ENCODE measurements at places on chromosomes 6 and 20.

DNA sequence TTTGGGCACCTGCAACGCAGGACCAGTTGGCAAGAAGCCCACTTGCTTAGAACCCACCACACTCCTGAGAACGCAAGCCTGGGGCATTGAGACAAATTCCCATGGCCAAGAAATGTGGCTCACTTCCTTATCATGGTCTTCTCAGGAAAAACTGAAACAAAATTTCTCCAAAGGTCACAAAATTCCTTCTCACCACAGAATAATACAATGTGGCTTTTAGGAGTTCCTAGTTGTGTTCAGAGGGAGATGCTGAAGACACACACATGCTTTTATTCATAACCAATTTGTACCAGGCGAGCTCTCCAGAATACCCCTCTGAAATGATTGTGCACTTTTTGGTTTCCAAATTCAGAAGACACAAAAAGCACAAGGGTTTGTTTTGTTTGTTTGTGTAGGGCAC is 31.6 kb downstream of the ADTRP start:
- no peak for DNase-seq

DNA sequence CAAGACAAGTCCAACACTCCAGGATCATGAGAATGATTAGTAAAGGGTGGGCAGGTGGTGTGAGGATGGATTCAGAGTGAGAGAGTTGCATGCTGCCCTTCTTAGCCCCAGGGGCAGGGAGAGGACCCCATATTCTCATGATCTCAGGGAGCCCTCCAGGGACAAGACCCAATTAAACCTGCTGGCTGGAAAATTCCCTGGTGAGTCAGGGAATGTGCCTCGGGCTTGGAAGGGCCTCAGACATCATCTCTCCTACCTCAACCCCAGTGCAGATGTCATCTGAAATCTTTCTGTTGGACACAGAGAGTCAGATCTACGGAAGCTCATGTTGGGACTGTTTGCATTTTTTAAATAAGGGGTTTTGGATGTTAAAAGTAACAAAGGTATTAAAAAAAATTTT is 9.2 kb upstream of the SIRPD start:
- DNase-seq = no peak

GRCh38 chr20:44597930-44598329 is 15.6 kb downstream of the PKIG start:
- no peak for DNase-seq

DNA sequence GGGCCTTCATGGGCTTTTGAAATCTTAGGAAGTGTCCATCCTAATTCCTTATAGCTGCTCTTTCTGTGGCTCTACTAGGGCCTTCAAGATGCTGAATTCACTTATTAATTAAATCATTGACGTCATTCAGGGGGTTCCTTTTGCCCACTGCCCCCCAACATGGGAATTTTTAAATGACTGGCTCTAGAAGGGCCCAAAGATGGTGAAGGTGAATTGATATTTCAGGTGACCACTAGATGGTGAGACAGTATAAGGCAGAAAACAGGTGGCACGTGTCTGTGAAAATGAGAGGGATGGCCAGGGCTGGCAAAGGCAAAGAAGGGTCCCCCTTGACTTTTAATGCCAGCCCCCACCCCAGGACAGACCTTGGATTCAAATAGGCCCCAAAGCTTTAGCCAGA is 11.8 kb downstream of the GNAS start:
- no peak for DNase-seq

- DNase-seq = no peak
These were observed 93.7 kb downstream of the PLG start for GRCh38 chr6:160795721-160796120.

DNA sequence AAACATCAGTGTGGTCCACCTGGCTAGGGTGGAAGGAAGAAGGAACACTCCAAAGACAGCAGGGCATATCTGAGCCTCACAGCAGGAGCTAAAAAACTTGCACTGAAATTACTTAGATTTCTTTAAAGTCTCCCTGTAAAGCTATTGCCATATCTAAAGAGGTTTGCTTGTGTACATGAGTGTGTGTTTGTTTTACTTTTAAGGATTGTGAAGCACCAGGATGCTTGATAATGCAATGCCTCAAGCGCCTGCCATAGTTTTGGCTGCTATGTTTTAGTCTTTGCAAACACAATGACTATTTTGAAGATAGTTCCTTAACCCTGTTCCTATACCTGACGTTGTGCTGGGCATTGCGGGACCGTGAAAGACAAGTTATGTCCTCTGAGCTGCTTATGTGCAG is 65.0 kb downstream of the ID4 start:
- no peak for DNase-seq

DNA sequence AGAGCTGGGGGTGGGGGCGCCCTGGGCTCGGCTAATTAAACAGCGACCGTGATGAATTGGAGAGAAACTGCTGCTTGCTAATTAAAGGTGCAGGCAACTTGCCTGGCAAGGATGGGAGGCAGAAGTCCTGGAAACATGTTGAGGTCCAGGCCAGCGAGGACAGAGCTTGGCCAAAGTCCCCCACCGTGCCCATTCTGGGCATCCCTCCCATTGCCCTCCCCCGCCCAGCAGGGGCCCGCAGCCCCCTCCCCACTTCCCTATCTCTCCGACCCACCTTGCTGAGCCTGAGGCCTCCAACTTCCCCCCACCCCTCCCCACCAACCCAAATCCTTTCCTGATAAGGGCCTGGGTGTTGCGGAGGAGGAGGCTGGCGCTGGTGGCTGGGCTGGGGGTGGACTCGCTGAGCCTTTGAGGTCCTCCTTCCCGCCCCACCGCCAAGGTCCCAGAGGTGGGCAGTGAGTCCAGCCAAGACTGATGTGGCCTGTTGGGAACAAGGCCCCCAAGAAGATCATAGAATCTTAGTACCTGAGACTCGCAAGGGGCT is 23.3 kb downstream of the C20orf203 start:
- DNase-seq = no peak

GRCh38 chr6:31210123-31210522 is 39.6 kb upstream of the POU5F1 start:
- no peak for DNase-seq

GRCh38 chr6:10416516-10416862 is 1.6 kb upstream of the TFAP2A start:
- no peak for DNase-seq

DNA sequence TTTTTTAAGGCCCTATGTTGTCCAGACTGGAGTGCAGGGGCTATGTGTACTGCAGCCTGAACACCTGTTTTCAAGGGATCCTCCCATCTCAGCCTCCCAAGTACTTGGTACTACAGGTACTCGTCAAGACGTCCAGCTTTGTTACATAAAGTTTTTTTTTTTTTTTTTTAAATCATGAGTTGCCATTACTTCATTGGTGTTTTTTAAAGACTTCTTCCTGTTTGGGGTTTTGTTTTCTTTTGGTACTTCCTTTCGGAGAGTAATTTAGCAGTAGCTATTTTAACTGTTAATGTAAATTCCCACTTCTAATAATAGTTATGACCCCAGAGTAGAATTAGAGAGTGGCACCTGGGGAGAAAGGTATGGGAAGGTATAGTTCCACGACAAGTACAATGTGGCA is 10.5 kb downstream of the ZNFX1 start:
- DNase-seq = no peak

DNA sequence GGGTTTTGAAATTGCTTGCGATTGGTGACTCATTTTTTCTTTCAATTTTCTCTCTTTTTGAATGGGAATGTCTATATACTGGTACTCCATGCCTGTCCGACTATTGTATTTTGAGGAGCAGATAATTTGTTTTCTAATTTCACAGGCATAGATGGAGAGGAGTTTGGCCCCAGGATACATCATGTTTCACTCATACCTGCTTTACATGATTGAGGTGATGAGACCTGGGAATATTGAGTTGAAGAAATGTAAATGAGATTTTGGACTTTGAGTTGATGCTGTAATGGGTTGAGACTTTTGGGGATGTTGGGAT is 253.1 kb upstream of the RAB32 start:
- no peak for DNase-seq

DNA sequence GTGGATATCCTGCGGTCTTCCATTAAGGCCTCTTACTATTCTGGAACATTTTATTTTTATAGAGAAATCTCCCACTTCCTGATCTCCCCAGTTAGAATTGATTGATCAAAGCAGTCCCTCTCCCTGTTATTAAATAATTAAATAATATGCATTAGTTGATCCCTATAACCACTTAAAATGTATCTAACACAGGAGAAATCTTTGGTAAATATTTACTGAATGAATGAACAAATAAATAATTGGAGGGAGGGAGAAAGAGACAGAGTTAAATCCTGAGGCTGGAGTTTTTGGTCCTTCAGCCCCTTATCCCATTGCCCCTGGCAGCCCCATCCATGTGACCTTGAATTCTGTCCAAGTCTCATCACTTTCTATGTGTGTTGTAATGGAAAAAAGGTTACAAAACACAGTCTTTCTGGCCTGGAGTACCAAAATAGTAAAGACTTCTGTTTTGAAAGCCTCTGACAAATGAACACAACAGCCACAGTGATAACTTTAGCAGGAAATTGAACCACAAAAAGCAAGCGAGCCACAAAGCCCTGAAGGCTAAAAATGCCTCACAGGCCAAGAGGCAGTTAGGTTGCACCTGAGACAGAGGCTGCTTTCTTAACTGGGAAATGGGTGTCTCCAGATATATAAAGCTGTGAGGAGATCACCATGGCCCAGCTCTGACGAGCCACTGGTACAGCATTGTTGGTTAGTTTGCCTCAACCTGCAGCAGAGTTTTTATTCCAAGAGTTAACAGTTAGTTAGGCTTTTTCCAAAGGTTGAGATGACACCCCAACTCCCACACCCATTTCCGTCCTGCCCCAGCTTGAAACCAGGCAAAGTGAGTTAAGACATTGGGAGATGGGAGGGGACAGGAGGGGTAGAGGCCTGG is 11.3 kb downstream of the NT5E start:
- peak; percentile 75 for DNase-seq

DNA sequence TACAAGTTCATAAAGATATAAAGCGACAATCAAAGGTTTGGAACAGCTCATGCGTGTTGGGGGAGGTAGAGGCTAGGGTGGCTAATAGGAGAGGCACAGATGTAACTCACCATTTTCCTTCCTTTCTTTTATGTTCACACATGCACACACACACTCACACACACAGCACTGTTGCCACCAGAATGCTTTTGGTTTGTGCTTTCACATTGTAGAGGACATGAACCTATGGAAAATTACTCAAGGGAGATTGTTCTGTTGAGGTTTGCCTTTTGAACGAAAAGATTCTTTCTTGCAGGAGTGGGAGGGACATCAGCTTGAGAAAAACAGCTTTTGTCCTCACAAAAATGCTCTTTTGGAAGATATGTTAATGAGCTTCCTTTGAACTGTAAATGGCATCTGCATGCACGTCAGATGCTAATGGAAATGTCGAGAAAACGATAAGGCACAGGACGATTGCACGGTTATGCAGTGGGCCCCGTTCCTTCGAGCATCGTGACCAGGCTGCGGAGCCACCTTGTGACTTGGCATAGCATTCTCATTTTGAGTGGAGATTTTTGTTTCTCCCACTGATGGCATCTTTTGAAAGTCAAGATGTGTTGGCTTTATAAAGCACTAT is 724.1 kb downstream of the KIF16B start:
- no peak for DNase-seq

DNA sequence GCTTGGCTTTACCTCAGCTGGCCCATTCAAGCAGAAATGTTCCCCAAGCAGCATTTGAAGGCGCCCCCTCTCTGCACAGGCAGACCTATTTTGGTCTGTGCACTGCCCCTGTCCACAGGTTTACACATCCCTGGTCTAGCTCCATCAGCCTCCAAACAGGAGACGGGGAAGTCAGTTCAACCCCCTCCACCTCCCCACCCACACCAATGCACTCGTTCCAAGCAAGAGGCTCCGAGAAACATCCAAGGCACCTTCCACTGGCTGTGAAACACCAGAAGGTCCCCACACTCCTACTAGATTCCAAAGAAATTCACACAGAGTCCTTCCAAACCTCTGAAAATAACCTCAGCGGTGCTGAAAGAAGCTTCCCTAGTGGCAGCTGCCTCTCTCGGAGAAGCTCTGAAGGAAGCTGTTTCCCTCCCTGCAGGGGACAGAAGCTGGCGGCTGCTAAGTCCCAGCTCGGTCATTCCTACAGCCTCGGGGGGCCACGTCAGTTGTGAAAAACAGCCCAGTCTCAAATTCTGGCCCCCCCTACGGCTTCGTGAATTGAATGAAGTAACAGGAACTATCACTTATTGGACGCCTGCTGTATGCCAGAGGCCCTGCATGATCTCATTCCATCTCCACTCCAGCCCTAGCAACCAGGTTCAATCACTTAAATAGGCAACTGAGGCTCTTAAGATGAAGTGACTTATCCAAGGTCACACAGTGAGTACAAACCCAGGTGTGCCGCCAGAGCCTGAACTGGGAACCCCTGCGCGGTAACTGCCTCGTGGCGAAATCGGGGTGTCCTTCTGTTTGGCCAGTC is 815 bp downstream of the SPATA2 start:
- peak; percentile 29 for DNase-seq

DNA sequence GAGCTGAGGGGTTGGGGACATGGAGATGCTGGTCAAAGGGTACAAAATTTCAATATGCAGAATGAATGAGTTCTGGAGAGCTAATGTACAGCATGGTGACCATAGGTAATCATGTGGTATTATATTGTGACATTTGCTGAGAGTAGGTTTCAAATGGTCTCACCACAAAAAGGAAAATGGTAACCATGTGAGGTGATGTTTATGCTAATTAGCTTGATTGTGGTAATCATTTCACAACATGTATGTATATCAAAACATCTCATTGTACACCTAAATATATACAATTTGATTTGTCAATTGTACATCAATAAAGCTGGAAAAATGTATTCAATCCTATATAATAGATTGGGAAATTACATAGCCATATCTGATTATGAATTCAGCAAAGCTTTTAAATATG is 29.5 kb upstream of the TMEM14A start:
- peak; percentile 9 for DNase-seq

DNA sequence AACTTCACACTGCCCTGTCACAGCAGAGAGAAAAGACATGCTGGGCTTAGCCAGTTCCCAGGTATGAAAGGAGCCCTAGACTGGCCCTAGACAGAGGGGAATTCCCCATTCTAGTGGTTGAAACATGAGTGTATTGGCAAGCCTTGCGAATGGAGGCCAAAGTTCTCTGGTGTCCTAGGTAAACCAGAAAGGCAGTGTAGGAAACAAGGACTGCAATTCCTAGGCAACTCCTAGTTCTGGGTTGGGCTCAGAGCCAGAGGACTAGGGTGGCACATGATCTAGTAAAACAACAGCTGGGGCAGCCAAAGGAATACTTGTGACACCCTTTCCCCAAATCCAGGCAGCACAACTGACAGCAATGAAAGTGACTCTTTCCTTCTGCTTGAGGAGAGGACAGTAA is 265.0 kb upstream of the EPHA7 start:
- no peak for DNase-seq

GRCh38 chr6:135233686-135234491 is 52.8 kb downstream of the MYB start:
- peak; percentile 76 for DNase-seq

DNA sequence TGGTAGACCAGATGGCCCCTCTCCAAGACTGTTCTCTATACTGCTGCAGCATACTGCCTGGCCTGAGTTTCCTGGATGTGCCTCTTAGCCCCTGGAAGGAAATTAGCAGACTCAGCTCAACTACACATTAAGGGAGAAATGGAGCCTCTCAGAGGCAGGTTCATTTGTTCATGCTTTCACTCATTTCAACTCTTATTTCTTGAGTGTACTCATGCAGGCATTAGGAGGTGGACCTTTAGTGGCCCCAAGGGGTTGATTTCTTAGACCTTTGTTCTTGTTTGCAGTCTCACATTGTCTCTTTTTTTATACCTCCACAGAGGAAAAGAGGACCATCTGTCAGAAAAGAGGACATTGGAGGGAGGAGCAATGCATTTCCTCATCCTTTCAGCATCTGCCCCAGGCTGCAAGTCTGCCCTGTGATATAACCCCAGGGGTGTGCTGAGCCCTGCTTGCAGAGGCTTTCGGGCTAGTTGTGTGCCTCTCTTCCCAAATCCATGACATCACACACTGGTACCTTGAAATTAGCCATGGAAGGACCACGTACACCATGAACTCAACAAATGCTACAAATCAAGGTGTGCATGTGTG is 456.2 kb downstream of the CD83 start:
- no peak for DNase-seq
